ENCODE measurements at places on chromosomes 11 and 22.

- DNase-seq = no peak
These were observed 37.4 kb downstream of the PPME1 start for GRCh38 chr11:74208507-74208906.

- no peak for DNase-seq
These were observed 6.7 kb upstream of the SORL1-AS1 start for GRCh38 chr11:121459413-121460017.

- no peak for DNase-seq
These were observed 57.4 kb upstream of the ARHGAP42 start for GRCh38 chr11:100629671-100630070.

GRCh38 chr11:18969720-18970119 lies 30.5 kb upstream of the MRGPRX1 start:
- no peak for DNase-seq

- DNase-seq = peak; percentile 58
These were observed at the start of gene MTFP1 for GRCh38 chr22:30425616-30426387. MTFP1 (plus strand) TSS chr22:30425768; CDS start chr22:30425880, 112 bp downstream.

DNA sequence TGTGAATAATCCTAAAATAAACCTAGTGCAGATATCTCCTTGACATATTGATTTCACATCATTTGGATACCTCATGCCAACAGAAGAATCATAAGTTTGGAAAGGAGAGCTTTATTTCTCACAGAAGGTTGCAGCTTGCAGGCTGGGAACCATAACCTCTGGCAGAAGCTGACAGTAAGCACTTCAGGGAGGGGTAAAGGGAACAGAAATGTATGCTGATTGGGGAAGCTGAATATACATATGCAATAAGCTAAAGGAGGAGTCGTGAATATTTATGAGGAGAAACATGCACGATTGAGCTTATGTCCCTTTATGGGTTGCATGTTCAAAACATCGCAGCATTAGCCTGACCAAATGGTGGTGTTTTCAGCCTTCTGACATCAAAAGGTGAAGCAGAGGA lies 814.5 kb downstream of the TBC1D22A start:
- no peak for DNase-seq

DNA sequence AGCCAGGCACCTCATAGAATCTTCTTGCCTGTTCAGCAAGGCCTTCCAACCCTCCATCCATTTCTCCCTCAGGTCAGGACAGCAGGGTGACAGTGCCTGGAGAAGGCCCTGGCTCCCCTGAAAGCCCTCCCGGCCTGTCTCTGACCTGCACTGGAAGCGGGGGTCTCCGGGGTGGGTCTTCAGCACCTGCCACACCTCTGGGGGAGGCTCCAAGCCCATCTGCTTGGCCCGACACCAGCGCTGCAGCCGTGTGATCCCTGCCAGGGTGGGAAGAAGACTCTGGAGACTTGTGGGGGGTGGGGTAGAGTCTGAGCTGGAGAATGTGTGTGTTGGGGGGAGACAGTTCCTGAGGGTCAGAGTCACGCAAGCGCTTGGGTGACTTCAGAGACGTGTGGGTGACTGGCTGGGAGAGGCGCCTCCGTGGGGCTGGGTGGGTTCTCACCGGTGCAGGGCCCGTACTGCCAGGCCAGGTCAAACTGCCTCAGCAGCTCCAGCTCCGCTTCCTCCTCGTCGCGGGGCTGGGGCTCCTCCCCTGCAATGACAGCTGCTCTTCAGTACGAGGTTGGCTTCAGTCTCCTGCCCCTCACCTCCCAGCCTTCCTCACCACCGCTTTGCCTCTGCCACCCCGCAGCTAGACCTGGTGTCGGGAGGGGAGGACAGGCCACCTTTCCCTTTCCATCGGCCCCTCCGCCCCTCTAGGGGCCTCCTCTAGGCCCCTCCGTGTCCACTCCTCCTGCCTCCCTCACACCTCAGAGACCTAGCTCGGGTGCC lies 615 bp downstream of the POLD4 start:
- no peak for DNase-seq

DNA sequence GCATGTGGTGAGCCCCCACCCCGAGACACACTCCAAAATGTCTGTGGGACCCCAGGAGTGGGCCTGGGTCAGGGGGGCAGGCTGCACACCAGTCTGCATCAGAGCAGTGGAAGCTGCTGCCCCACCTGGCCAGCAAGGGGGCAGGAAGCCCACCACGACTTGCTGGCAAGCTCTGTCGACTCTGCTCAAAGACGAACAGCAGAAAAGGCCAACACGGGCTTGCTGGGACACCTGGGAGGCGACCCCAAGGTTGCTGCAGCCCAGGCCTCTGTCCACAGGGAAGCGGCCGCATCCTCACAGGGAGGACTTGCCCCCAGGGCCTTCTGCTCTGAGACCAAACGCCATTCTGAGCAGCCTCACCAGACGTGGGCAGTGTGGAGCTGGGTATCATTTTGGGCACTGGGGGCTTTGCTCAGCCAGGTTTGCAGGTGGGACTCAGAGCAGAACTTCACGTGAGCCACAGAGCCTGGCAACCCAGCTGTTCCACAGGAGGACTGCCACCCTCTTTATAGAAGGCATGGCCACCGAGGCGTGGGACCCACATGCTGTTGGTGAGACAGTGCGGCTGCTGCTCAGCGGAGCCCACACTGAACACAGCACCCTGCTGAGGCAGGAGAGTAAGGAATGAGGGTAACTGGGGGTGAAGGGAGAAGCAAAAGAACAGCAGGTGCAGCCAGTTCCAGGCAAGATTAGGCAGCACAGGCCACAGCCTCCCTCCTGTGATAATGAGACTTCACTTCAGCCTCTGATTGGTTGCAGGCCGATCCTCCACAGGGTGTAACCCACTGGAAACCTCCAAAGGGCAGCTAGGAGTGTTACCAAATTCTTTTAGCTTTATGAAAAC lies 11.0 kb downstream of the IL17REL start:
- DNase-seq = no peak

GRCh38 chr22:30221121-30221992 lies 25.2 kb downstream of the LIF start:
- DNase-seq = peak; percentile 41

GRCh38 chr11:69416762-69417698 lies 64.4 kb upstream of the LINC01488 start:
- no peak for DNase-seq

GRCh38 chr11:102263379-102264003 lies 53.8 kb upstream of the BIRC3 start:
- no peak for DNase-seq

DNA sequence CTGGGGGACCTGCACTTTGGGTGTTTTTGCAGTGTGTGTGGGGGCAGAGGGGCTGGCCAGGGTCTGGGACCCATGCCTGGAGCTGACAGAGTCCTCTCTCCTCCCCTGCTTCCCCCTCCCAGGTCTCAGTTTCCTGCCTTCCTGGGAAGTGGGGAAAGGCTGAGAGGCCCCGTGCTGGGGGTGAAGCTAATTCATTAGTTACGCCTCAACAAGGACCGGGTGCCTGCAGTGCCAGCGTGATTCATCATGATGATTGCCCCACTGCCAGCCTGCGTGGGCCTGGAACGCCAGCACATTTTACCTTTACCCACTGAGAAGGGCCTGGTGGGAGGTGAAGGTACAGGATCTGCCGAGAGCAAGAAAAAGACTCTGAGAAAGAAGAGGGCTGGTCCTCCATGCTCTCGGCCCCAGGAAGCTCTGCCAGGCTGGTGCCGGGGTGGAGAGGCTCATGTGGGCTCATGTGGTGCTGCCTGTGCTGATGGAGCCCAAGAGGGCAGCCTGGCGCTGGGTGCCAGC lies 2.9 kb upstream of the LRRC10B start:
- DNase-seq = no peak

DNA sequence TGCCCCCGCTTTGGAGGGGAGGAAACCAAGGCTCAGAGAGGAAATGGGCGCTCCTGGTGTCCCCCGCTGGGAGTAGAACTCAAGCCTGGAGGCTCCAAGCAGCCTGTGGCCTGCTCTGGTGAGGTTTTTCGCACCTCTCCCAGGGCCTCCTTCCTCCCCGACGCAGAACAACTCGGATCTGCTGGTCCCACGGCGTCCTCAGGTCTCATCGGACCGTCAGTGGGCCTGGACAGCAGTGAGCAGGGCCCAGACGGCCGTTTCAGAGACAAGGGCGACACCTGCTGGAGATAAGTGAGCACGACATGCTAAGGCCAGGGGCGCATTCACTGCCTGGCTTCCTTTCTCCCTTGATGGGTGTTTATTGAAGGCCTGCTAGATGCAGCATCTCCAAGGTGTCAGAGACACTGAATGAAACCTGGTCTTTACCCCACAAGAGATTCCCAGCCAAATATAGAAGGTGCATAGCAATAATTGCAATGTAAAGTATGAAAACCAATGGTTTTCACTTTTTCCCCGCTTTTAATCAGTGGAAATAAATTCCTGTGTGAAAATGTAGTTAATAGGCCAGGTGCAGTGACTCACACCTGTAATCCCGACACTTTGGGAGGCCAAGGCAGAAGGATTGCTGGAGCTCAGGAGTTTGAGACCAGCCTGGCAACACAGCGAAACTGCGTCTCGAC lies 26.9 kb upstream of the CD82 start:
- peak; percentile 71 for DNase-seq

- DNase-seq = peak; percentile 12
These were observed 726 bp downstream of the PKNOX2 start for GRCh38 chr11:125165111-125165842.

DNA sequence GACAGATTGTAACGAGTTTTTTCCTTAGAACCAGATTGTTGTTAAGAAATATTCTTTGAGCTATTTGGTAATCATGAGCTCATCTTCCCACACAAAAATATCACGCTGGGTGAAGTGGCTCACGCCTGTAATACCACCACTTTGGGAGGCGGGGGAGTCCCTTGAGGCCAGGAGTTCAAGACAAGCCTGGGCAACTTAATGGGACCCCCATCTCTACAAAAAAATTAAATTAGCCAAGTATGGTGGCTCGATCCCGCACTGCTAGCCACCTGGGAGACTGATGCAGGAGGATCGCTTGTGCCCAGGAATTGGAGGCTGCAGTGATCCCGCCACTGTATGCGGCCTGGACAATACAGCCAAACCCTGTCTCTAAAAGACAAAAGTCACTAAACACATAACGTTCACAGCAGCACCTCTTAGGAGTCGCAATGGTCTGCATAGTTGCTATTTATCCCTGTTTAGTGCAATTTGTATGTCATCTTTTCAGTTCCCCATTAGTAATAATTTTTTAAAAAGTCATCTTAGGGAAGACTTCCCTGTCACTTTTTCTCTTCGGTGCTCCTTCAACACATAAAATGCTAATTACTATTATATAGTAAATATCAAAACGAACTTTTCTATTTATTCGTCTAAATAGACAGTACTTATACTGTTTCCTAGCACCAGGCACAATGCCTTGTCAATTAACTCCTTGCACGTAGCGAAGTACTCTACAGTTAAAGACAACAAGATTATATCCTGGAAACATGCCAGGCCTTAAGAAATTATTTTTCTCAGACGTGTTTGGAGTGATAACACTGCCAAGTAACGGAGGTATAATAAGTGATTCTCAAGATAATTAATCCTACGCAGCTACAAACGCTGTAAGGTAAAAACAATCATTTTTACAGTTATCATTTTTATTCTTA lies 1.1 kb downstream of the ST13 start:
- DNase-seq = no peak

GRCh38 chr11:117239295-117239694 lies 6.8 kb downstream of the RNF214 start:
- no peak for DNase-seq

- DNase-seq = peak; percentile 20
These were observed 906 bp upstream of the NAA40 start for GRCh38 chr11:63937713-63938478.

DNA sequence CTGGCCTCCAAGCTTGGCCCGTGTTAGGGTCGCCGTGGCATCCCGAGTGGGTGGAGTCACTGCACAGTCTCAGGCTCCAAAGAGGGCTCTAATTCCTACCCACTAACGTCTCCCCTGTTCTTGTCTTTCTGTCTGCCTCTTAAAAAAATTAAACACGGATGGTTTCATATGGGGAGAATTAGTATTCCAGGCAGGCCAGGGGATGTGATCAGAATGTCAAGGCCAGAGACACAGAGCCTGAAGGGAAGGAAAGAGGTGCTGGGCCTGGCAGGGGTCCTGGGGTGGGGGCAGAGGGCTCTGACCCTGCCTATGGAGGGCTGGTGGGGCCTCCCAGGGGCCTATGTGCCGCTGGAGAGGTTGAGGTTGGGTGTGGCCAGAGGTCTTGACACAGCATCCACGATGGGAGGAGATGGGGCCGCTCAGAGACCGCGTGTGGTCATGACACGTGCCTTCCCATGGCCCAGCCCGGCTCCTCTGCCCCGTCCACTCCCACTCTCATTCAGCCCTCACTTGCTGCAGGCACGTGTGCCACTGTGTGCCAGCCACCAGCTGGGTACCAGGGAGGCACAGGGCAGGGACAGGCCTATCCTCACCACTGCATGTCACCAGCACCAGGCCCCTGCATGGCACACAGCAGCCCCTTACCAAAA lies 56.5 kb downstream of the FLRT1 start:
- DNase-seq = no peak

GRCh38 chr22:46363611-46364321 lies 28.3 kb downstream of the TRMU start:
- no peak for DNase-seq

- no peak for DNase-seq
These were observed 145.0 kb upstream of the THY1 start for GRCh38 chr11:119567688-119568582.

DNA sequence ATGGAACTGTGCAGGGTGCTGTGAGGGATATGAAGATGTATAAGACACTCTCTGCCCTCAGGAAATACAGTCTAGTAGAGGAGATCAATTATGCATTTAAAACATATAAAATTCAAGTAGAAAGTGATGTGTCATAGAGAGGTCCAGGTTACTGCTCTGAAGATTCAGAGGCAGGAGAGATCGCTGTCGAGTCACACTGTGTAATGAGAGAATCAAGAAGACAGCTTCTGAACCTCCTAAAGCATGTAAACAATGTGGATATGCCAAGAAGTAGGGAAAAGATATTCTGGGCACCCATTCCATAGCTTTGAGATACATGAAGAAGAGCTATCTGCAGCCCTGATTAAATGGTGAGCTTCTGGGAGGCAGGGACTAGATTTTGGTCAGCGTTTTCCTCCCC lies 16.7 kb downstream of the SSH3 start:
- no peak for DNase-seq

DNA sequence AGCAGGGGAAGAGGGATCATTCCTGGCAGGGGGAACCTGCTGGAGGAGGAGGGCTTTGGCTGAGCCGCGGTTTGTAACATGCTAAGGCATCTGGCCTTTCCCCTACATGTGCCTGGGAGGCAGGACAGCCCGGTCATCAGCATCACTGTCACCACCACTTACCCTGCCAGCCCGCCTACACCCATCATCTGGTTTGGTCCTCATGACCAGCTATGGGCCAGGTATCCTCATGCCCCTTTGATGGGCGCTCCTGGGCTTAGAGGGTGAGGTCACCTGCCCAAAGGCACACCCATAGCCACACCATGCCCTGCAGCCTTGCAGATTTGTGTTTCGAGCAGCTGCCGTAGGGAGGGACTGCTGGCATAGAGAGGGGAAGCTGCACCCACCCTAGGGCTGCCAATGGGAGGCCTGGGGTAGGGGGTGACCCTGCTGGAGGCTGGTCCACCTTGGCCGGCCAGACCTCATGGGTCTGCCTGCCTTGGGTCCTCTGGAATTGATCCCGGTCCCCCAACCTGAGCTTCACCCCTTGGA lies 2.6 kb downstream of the MRGPRF start:
- DNase-seq = no peak

Data from stimulated activated CD4-positive, alpha-beta T cell treated with anti-CD3 and anti-CD28 coated beads, Interleukin-4, amount 100 ng/mL, for 1 hour (primary cell).